ENCODE measurements at places on chromosomes 6 and 20.

- H3K36me3 ChIP-seq: no peaks in the 10 kb centered on the region
- no peak overlapping the region for H3K27ac ChIP-seq
- no peak for DNase-seq
Observed at GRCh38 chr20:64245746-64246595, 9.6 kb upstream of the PCMTD2 start.

DNA sequence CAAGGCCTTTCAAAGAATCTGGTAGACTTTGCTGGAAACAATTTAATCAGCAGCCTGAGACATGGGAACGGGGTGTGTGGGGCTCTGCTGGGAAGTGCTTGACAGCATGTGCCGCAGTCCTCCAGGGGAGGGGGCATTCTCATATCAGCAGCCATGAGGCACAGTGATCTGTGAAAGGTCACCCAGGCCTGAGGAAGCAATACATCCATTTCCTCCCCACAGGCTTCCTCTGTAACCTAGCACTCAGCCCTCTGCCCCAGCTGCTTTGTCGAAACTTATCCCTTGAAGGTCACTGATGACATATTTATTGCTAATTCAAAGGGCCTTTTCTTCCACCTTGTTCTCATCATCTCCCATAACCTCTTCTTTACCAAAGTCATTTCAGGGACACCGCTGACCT lies 103.3 kb downstream of the TNFAIP3 start:
- no peak overlapping the region for H3K4me3 ChIP-seq
- DNase-seq: no peak
- H3K4me1 ChIP-seq: peaks cover 21% of the 10 kb centered on the region
- no peak overlapping the region for H3K27ac ChIP-seq
- no peaks in the 10 kb centered on the region for H3K27me3 ChIP-seq
- no peaks in the 10 kb centered on the region for H3K36me3 ChIP-seq

DNA sequence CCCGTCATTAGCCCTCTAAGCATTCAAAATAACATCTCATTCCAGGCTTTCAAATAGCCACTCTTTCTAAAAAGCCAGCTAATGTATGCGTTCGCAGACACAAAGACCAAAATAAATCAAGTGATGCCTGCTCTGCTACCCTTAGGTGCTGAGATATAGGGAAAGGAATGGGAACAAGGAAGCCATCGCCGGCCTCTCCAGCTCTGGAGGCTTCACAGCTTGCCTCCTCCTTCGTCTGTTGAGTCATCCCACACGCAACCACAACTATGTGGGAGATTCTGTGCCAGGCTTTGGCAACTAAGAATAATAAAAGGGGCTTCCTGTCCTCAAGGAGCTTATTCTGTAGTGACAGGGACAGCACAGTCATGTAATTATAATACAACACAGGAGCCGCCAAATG lies 27.3 kb upstream of the SLC22A23 start:
- peaks cover 7% of the 10 kb centered on the region for H3K27me3 ChIP-seq
- H3K27ac ChIP-seq: no peak overlapping the region
- no peaks in the 10 kb centered on the region for H3K36me3 ChIP-seq
- no peak for DNase-seq
- no peaks in the 10 kb centered on the region for H3K4me1 ChIP-seq

GRCh38 chr6:7254980-7255835 lies 57.8 kb downstream of the SSR1 start:
- DNase-seq: peak; percentile 32
- peaks cover 7% of the 10 kb centered on the region for H3K36me3 ChIP-seq
- peaks cover under 1% of the 10 kb centered on the region for H3K4me1 ChIP-seq
- H3K4me3 ChIP-seq: no peak overlapping the region

- no peak overlapping the region for H3K4me3 ChIP-seq
- no peak for DNase-seq
- no peaks in the 10 kb centered on the region for H3K36me3 ChIP-seq
- H3K4me1 ChIP-seq: no peaks in the 10 kb centered on the region
- no peaks in the 10 kb centered on the region for H3K27me3 ChIP-seq
Observed at GRCh38 chr6:44642349-44642748, 254.8 kb downstream of the CDC5L start.

DNA sequence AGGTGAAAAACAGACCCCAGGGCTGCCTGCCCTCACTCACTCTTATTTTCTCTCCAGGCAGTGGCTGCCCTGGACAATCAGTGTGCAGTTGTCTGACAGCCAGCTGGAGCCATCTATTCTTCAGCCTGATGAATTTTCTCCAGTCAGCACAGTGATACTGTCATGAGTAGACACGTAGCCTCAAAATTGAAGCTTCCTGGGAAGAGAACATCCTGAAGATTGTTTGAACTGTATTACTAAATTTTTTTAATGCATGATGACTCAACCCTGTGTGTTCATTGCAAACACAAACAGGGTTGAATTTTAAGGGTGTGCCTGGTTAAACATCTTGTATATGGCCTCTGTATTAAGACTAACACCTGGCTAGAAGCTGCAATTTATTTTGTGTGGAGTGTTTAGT lies 49.8 kb upstream of the STXBP5 start:
- H3K36me3 ChIP-seq: no peaks in the 10 kb centered on the region
- DNase-seq: no peak
- no peak overlapping the region for H3K27ac ChIP-seq
- no peaks in the 10 kb centered on the region for H3K27me3 ChIP-seq
- H3K4me3 ChIP-seq: no peak overlapping the region
